Effector memory CD4-positive, alpha-beta T cell (primary cell): ENCODE measurements at places on chromosomes 4 and X.
A peak's percentile ranks its signal among the peaks of the same experiment; 100 is the strongest.

DNA sequence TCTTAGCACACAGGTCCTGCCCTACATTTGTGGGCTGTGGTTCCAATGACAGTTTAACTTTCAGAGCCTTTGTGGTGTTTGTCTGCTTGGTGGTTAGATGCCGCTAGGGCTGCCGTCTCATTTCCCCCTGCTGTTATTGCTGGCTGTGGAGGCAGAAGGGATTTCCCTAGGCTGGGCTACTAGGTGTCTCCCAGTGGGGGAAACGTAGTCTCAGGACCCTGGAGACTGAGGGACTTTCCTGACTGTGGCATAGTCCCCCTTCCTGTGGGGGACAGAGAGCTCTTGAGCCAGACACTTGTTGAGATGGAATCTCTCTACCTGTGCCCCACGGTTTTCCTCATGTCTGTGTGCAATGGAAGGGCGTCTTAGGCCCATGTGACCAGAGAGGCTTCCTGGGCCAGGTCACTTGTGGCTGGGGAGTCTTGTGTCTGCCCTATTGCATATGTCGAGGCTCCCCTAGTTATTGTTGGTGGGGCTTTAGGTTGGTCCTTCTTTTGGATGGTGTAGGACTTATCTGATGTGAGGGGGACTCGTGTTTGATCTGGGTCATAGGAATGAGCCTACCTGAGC, 68.2 kb downstream of the ARHGAP10 start:
- peak; percentile 63 for DNase-seq

DNA sequence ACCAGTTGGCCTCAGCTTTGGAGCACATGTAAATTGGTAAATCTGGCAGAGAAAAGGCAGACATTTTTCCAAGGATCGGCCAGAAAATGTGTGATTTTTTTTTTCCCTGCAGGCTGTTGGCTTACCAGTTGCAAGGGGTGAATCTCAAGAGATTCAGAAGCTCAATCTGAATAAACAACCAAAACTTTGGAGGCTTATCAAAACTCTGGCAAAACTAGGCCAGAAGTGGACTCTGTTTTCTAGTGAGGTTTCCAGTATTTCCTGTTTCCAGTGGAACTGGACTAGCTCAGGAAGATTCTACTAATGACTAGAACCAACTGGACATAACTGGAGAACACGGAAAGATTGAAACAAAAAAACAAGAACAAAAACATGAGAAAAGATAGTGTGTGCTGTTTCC, 191.3 kb downstream of the SMIM20 start:
- DNase-seq: no peak

DNA sequence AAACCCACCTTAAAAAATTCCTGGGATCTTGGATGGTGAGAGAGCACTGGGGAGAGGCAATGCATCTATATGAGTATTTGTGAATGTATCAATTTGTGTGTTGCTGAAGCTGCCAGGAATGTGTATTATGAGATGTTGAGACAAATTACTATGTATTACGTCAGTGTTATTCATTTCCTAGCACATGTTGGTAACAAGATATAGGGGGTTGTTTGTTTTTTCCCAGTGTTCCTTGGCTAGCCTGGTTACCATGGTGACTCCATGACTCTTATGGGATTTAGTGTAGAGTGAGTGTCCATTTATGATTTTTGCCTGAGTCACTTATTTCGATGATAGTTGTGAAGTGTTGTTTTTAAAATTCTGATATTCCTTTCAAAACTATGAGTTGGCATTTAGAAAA, 65.6 kb downstream of the RAB40A start:
- no peak for DNase-seq

- DNase-seq: no peak
Observed at GRCh38 chr4:151031831-151032605, 16.9 kb upstream of the LRBA start.

- no peak for DNase-seq
Observed at GRCh38 chrX:101550751-101551379, 518 bp downstream of the ARMCX1 start.

- no peak for DNase-seq
Observed at GRCh38 chrX:153394612-153395011, 6.5 kb downstream of the PNMA6E start.

DNA sequence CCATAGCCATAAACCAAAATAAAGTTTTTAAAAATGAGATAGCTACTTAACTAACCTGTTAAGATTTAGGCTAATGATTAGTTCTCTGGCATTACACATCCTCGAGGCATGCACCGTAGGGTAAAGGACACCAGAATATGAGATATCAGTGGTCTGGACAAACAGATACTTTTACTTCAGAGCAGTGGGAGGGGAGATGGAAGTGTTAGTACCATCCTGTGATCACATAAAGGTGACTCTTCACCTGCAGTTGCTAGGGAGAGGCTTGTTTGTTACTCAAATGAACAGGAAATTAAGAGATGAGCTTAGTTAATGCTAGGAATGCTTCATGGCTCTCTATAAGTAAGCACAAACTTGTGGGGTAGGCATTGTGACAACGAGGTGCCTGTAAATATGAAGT, 624.4 kb upstream of the MAGEB2 start:
- DNase-seq: no peak

DNA sequence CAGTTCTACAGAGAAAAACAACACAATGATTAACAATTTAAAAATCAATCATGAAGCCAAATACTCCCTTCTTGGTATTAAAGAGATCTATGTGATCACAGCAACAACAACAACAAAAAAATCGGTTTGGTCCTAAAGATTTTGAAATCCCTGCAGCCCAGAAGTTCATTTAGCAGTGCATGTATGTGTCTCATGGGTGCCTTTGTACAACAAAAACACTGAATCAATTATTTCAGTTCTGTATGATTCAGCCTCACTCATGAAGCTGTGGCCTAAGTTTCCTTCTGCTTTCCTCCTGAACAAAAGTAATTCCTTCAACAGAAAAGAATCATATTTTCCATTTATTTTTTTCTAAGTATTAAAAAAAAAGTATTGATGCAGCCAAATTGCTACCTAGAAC, 393.4 kb upstream of the NDST3 start:
- no peak for DNase-seq

GRCh38 chr4:182932651-182933050, 15.5 kb upstream of the DCTD start:
- DNase-seq: no peak

GRCh38 chrX:97705936-97706335, 822.2 kb downstream of the RPA4 start:
- DNase-seq: no peak

- no peak for DNase-seq
Observed at GRCh38 chr4:76622126-76622525, 187.1 kb downstream of the SHROOM3 start.

GRCh38 chr4:87122252-87122651, 98.2 kb downstream of the KLHL8 start:
- no peak for DNase-seq

GRCh38 chr4:101846550-101846949, 56.0 kb downstream of the BANK1 start:
- DNase-seq: no peak
